ENCODE measurements at places on chromosomes 2 and 18.

- no peak for DNase-seq
Measured at GRCh38 chr18:55585065-55585919, 2.7 kb downstream of the TCF4 start.

DNA sequence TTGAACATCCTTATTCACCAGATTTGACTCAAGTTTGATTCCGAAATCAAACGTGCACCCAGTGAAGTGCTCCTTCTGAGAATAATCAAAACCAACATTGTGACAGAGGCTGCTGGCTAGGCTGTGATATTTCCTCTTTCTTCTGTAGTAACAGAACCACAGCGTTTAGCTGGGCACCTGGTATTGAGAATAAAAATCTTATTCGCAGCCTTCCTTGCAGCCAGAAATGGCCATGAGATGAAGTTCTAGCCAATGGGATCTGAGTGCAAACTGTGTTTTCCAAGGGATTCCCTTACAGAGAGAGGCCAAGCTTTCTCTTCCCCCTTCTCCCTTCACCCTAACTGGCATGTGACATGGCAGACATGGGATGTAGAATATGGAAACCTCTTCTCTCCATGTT lies 51.7 kb downstream of the TMEM163 start:
- DNase-seq = no peak

GRCh38 chr2:145350011-145350410 lies 830.1 kb upstream of the ZEB2 start:
- DNase-seq = no peak

- no peak for DNase-seq
Measured at GRCh38 chr2:112881217-112881985, 29.6 kb upstream of the IL37 start.

GRCh38 chr2:30622452-30622851 lies 175.4 kb downstream of the LCLAT1 start:
- no peak for DNase-seq

- no peak for DNase-seq
Measured at GRCh38 chr2:100745604-100746003, 74.3 kb upstream of the NPAS2 start.

GRCh38 chr2:104521247-104521646 lies 332.7 kb upstream of the POU3F3 start:
- DNase-seq = no peak

DNA sequence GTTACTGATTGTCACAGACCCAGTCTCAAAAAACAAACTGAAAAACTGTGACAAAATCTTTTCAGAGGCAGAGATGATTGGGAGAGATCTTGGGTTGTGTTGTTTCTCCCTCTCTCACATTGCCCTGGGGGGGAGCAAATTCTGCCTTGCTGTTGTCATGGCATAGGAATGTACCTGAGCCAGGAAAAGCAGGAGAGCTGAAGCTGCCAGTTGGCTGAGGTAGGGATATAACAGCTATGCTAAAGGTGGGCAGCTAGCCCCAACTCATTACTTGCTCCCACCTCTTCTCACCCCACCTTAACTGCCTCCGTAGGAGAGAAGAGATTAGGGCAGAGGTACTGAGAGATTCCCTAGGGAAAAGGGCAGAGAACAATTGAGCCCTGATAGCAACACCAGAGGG lies 299.3 kb downstream of the OSR1 start:
- no peak for DNase-seq

DNA sequence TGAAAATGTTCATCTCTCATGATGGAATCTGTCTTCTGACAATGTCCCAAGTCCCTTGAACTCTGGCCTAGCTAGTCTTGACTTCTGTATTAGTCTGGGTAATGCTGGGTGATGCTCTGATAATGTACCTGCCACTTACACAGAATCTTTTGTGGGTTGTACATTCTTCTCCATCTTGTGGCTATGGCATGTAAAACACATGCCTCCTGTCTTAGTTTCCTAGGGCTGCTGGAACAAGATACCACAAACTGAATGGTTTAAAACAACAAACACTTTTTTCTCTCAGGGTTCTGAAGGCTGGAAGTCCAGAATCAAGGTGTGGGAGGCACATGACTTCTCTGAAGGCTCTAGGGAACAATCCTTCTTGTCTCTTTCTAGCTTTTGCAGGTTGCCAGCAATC lies 57.1 kb downstream of the RAPGEF4 start:
- DNase-seq = no peak

GRCh38 chr2:181126311-181126868 lies 146.0 kb downstream of the UBE2E3 start:
- no peak for DNase-seq

DNA sequence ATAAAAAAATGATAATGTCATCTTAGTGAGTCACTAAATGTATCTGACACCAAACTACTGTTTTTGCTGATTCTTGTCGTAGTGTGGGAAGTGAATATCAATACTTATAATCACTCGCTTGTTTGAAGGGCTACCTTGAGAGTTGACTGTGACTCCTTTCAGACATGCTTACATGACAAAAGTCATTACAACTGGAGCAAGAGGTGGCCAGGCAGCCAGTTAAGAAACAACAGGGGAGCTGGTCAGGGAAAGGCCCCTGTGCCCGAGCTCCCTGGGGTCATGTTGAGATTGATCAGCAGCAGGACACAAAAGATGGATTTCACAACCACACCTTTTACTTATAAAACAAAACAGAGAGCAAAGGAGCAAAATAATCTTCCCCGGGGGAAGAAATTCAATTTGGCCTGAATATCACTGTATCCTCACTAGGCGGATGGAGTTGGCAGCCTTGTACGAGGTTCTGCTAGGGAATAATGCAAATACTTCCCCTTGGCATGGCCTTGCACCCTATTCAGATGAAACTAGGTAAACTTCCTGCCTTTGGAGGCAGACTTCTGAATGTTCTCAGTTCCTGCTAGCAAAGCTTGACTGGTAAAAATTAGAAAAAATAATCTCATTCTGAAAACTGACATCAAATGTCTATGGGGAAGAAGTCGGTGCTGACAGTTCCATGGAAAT lies 101.2 kb downstream of the DYNC1I2 start:
- DNase-seq = no peak

- no peak for DNase-seq
Measured at GRCh38 chr2:10566018-10566417, 117.9 kb upstream of the ODC1 start.

DNA sequence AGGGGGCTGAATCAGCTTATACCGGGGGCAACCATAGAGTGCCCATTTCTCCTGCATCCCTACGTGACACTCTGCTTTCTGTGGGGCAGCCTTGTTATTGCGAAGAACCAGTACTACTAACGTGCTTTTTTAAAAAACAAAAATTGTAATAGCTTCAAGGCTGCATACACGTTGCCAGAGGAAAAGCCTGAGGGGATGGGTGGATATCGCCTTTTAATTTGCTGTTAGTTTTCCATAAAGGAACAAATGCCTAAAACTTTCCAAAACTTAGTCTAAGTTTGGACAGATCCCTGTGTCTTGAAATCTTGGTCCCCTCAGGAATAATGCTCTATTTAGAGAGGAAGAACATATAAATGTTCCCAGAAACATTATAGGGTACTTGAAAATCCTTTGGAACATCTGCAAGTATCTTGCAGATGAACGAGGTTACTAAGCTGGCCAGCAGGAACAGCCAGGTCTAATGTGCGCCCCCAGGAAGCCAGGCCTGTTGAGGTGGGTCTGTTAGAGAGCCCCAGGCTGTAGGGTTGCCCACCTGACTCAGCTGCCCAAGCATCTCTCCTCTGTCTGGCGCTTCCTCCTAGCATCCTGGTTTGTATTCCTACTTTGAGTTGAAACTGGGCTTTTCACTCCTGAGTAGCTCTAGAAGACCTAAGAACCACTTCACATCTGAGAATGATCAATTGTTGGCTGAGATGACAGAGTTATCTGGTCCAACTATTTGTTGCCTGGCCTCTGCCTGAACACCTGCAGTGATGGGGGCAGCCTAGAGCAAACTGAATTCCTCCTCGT lies 96.9 kb downstream of the TGOLN2 start:
- no peak for DNase-seq

DNA sequence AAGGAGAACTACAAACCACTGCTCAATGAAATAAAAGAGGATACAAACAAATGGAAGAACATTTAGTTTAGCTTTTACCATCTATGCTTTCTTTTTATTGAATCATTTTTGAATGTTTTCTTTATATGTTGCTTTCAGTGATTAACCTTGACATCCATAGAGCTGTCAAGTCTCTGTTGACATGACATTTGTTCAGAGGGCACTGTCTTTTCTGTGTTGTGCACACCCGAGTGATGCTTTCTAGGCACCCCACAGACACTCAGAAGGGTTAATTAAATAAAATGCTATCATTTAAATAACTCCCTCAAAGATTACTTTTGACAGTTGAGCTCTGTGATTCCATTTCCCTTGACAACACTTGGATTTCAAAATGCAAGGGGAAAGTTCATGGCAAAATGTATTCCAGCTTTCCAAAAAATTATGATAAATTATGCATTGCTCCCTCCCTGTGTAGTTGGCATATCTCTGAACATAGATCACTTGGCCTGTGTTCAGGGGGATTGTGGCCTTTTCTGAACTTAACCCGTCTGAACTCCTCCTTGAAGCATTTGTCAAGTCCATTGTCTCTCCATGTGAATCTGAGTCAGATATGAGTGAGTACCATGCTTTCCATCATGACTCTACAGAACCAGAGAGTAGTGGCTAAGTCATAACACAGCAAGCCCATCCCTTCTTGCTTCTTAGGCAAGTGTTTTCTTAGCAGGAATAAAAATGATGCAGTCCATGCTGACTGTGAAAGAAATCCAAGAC lies 372.6 kb downstream of the RPRM start:
- DNase-seq = no peak

DNA sequence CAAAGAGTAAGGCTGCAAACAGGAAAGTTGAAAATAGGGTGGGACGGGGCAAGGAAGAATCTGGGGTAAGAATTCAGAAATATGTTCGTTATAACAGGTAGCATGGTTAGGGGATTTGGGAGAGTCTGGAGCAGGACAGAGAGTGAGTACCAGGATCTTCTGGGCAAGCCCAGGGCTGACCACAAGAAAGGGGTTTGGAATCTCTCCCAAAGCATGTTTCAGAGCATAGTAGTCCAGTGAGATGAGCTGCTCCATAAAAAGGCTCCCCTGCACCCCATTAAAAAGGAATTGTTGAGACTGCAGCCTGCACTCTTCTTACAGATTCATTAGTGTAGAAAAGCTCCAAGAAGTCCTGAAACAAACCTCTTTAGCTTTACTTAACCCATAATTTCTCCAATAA lies 291.1 kb downstream of the MTX2 start:
- DNase-seq = no peak
